ENCODE measurements at places on chromosomes 1 and 21. TPM values are rescaled to one million over a fixed set of nuclear protein-coding genes. Genes with fewer than 3 reads are reported as not detected.

OR6N1 gene
- polyA plus RNA-seq = not detected

RPTN gene
- not detected for polyA plus RNA-seq

DMAP1 gene
- 36.1 TPM for polyA plus RNA-seq

CA14 gene
- 6.4 TPM for polyA plus RNA-seq

RAB13 gene
- polyA plus RNA-seq = 71.3 TPM

SPRR2D gene
- not detected for polyA plus RNA-seq

GLIS1 gene
- polyA plus RNA-seq = not detected

FHAD1 gene
- 1.2 TPM for polyA plus RNA-seq

NBPF4 gene
- not detected for polyA plus RNA-seq

SFT2D2 gene
- 9.2 TPM for polyA plus RNA-seq

TMPRSS3 gene
- not detected for polyA plus RNA-seq

PEX19 gene
- 42.1 TPM for polyA plus RNA-seq

S100A12 gene
- 0.80 TPM for polyA plus RNA-seq

CELA3A gene
- polyA plus RNA-seq = 0.21 TPM

WNT2B gene
- 10.5 TPM for polyA plus RNA-seq

All from muscle of back (tissue), 13 donors.